ENCODE measurements at places on chromosomes 3 and 15. TPM values are rescaled to one million over a fixed set of nuclear protein-coding genes. Genes with fewer than 3 reads are reported as not detected.
A peak's percentile ranks its signal among the peaks of the same experiment; 100 is the strongest.

DNA sequence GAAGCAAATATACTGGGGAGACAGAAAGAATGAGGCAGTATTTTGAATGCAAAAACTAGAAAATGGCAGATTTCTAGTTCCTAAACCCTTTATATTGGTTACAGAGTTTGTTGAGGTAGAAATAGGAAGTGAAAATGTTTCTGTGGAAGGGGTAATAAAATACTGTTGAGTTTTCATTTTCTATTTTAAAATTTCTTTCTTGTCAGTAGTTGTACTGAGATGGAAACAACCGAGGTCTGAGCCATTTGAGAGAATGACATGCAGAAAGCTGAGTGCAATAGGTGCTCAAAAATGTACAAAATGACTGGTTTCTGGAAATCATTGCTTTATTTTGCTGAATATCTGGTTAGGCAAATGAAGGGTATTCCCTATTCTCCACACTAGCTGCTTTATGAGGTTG, 361.4 kb downstream of the CHL1 start:
- no peak for DNase-seq

- peak; percentile 38 for DNase-seq
Observed at GRCh38 chr3:45055411-45056143, 29.5 kb downstream of the CLEC3B start.

GRCh38 chr3:98778852-98779413, 15.8 kb downstream of the ST3GAL6 start:
- DNase-seq = peak; percentile 69

DNA sequence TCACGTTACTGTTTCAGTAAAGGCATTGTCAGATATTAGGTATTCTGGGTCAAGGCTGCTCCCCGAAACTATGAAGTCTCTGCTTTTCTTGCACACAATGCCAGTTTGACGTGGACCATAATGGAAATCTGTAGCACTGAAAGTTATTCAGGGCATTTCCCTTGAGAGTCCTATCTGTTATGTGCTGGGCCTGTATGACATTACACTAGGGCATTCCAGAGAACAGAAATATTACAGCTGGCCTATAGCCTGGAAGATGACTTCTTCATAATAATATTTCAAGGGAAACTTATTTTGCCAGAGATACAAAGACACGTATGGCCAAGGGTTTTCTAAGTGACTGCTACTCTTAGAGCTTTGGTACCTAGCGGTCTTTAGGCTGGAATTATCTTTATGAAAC, 613.6 kb upstream of the CBLB start:
- no peak for DNase-seq

DNA sequence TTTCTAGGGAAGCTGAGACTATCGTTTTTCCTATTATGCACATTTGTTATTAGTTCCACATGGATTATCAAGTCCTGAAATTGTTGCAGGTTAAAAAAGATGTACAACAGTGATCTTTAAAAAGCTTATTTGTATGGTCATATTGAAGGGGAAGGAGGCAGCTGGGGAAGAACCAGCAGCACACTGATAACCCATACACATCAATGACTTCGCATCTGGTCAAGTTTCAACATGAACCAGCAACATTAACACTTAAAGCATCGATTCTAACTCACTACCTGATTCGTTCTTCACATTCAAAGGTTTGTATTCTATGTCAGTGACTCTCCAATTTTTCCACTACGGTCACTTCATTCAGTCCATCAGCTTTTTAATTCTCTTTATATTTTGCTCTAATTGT, 56.4 kb downstream of the NCEH1 start:
- DNase-seq = no peak

DNA sequence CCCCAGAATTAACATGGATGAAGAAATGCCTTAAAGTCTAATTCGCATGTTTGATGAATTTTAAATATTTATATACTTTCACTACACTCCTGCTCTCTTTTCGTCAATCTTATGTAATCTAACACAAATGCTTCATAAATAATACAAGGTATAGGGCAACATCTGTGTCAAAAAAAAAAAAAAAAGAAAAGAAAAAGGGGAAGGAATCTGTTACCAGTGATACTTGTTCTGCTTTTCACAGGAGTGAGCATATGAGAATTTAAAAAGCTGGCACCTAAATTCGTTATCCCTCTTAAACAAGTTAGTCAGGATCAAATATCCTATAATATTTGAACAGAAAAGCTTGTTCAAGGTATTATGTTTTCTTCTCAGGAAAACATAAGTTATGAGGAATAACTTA, 243.8 kb downstream of the KCNH8 start:
- no peak for DNase-seq

Gene UROC1
- total RNA-seq = not detected

Gene HES1
- 97.8 TPM for total RNA-seq

Gene ARRDC4
- 3.8 TPM for total RNA-seq

Gene ITIH1
- not detected for total RNA-seq

Gene SLC22A14
- total RNA-seq = 0.39 TPM

All from Daoy (cell line).